ENCODE measurements at places on chromosomes 2 and 18.

DNA sequence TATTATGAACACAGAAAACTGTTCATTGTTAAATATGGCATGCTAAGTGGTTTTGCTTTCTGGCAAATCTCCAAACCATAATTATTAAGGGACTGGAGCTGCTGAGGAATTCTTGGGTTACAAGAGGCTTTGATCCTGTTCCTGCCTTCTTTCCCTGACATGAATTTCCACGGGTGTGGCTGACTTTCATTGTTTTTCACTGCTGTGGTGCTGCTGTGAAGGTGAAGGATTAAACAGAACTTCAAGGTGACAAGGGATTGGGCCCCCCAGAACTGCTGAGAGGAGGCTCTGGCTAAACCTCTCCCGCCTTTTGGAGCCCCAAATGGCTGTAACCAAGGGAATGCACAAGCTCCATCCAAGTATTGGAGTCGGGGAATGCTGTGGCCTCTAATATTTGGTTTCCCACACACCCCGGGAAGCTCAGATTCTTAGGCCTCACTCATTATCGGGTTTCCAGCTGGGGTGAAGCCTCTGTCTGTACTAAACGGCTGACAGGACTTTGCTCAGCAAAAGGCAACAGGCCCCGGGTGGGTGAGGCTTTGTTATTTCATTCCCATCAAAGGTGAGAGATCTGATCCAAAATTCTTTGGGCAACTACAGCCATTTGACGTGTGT lies 29.0 kb upstream of the ZFP36L2 start:
- DNase-seq = no peak

- no peak for DNase-seq
Measured at GRCh38 chr2:222477962-222478608, 53.7 kb downstream of the SGPP2 start.

- DNase-seq = no peak
Measured at GRCh38 chr2:59561281-59561680, 992.2 kb downstream of the BCL11A start.

GRCh38 chr2:188684795-188685194 lies 289.4 kb upstream of the COL3A1 start:
- no peak for DNase-seq

- DNase-seq = no peak
Measured at GRCh38 chr2:190465060-190465459, 56.9 kb downstream of the MFSD6 start.

DNA sequence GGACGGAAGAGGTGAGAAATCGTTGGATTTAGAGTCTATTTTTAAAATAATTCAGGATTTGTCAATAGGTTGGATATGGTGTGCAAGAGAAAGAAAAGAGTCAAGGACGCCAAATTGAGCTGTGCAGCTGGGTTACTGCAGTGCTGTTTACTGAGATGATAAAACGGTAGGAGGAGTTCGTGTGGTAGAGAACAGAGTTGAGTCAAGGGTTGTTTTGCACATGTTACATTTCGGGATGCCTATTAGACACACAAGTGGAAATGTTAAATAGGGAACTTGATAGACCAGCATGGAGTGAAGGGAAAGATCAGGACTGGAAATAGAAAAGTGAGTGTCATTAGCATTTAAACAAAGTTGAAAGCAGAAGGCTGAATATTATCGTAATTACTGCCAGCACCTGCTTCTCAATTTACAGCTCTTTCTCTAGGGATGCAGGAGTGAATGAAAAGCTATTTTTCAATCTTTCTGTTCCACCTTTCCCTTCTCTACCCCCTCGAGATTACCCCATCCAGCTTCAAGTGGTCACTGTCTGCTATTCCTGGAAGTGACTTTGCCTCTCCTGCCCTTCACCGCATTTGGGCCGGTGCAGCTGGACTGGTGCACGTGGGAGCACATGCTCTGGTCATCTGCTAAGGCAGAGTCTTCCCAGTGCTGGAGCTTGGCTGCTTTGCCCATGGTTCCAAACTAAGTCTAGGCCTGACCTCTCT lies 30.3 kb downstream of the GPR75 start:
- DNase-seq = no peak

GRCh38 chr2:53217250-53217649 lies 550.4 kb upstream of the CHAC2 start:
- no peak for DNase-seq

DNA sequence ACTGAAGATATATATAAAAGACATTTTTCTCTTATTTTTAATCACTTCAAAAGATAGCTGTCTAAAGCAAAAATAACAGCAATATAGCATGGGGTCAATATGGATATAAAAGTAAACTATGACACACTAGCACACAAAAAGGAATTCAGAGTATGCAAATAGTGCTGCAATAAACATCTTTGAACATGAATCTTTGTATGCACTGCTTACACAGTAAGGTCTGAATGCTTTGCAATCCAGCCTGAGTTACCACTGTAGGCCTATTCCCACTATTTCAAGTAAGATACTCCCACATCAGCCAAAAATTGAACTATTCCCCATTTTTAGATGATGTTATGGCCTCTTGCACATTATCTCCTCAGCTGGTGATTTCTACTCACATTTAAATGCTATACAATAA lies 27.4 kb upstream of the ERCC3 start:
- no peak for DNase-seq

DNA sequence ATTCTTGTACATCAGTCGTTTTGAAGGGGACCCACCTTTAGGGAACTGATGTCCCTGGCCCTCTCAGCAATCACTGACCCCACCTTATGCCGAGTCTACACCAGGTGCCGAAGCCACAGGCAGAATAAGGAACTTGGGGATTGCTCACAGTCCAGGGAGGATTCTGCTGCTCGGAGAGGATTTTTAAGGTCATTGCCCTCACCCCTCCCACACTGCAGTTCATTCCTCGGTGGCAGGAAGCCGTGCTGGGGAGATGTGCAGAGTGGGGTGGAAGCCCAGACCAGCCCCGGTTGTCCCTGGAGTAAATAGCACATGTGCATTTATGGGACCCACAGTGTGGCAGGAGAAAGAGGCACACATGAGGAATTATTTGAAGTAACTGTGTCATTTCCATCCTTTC lies 50.4 kb downstream of the PLB1 start:
- no peak for DNase-seq

DNA sequence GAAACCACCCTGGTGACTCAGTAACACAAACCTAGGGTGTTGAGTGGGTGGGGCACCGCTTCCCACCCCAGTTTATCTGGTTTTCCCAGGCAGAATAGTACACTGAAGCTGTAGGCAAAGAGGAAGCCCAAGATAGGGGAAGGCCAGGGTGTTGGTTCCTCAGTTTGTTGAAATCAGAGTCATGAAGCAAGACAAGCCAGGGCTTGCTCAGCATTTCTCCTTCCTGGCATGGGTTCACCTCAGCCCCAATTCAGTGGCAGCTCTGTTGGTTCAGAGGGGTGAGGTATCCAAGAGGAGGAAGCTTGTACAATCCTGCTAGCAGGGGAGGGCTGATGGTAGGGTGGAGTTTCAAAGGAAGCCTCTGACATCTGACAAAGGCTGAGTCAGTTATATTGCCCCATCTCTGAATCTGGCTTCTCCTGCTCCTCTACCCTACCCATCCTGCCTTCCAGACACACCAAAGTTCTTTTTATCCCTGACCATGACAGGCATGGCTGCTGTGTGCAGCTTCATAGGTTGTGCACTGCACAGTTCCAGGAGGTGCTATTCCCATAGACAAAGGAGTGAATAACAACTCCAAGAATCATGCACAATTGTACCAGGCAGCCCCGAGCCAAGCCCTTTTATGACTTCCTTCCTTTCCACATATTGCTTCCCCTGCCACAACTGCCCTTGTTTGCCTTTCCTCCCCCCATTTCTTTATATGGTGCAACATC lies 24.9 kb upstream of the RAB10 start:
- DNase-seq = no peak

DNA sequence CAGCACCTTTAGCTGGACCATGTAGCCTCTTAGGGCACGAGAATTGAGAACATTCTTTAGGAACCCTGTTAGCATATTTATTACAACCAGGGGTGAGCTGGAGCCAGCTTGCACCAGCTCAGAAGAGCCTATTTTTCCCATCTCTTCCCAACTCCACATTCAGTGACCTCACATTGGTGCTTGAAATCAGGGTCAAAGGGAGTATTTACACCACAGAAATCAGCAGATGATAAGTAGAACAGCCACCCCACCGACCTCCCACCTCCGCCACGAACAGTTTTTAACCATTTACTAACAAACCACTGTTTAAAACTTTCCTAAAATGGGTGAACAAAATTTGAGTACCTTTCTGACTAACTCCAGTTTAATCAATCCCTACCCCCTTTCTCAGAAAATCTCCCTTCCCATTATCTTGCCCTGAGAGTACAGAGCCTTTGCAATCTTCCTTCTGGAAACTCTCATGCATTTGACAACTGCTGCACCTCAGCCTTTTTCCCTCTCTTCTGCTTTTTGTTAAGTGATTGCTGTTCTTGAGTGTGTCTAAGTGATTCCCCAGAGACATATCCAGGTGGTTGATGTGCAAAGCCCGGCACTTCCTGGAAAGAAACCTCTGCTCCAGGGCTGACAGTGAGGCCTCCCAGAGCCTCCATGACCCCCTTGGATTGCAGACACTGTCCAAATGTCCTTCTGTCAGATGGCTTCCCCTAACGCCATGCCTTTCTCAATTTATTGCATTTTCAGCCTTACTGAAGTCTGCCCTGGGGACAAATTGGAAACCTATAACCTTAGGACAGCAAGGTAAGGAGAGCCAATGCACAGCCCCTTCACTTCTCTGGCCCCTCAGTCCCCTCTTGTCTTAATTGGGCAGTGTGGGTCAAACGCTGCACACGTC lies 389.5 kb upstream of the TNP1 start:
- DNase-seq = no peak

- peak; percentile 22 for DNase-seq
Measured at GRCh38 chr2:225040856-225041206, 1.4 kb downstream of the DOCK10 start.

GRCh38 chr18:420661-421246 lies 79.7 kb downstream of the COLEC12 start:
- no peak for DNase-seq

DNA sequence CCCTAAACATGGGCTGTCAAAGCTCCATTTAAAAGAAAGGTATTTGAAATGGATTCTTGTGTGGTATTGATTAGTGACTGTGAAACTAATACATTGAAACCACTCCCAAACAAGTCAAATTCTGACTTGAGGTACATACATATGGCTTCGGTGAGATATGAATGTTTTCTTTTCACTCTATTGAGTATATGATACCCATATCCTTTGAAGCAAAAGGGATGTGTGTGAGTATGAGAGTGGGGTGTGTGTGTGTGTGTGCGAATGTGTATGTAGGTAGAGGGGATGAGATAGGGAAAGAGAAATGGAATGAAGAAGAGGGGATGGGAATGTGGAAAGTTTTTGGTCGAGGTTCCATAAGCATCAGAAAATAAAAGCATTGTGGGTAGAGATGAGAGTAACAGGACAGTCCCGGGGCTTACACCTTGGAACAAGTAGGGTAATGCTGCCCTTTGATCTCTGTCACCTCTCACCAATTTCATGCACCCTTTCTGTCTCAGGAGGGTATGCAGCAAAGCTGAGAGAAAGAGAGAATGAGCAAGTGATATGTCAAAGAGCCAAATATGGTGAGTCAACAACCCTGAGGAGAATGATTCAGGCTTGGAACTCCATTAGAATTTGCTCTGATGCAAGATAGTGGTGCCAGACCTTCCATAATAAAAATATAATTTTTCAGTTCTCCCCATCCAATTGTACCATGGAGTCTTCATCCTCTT lies 64.0 kb upstream of the ZEB2 start:
- no peak for DNase-seq

- DNase-seq = no peak
Measured at GRCh38 chr2:98558852-98559530, 49.3 kb downstream of the COA5 start.
